ENCODE measurements at places on chromosomes 6 and 20.

- DNase-seq: no peak
These were observed 151.2 kb downstream of the PDE10A start for GRCh38 chr6:165511807-165512206.

- no peak for DNase-seq
These were observed 147.5 kb upstream of the AFDN start for GRCh38 chr6:167679122-167679736.

DNA sequence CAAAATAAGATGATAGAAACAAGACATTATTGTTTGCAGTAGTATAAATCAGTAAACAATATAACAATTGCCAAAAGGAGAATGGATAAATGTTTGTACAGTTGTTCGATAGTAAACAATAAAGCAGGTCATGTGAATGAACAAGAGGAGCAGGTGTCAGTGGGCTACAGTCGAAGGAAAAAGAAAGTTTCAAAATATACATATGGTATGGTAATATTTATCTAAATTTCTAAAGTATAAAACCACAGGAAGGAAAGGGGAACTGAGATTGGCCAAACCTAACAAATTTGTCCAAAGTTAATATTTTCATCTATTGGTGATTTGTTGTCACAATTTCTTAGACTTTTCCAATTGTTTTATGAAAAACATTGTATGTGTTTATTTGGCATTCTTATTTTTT, 110.9 kb downstream of the SH3BGRL2 start:
- no peak for DNase-seq

DNA sequence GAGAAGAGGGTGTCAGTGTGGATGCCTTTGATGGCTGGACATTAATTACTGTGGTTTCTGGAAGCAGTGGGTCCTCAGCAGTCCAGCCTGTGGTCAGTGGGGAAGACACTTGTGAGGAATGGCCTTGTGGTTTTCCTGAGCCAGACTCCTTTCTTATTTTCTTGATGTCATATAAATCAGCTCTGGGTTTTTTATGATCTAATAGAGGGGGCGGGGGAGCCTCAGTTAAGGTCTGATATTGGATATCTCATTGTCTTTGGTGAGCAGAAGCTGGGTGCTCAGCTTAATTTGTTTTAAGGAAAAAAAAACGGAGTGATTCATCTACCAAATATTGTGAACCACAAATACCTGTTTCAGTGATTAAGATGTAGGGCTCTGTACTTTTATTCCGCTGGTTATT, 62.1 kb downstream of the OTOR start:
- DNase-seq: no peak

- DNase-seq: no peak
These were observed 55.5 kb upstream of the CHRNA4 start for GRCh38 chr20:63416631-63417030.

- DNase-seq: no peak
These were observed 4.3 kb downstream of the FAM217A start for GRCh38 chr6:4074478-4075235.

DNA sequence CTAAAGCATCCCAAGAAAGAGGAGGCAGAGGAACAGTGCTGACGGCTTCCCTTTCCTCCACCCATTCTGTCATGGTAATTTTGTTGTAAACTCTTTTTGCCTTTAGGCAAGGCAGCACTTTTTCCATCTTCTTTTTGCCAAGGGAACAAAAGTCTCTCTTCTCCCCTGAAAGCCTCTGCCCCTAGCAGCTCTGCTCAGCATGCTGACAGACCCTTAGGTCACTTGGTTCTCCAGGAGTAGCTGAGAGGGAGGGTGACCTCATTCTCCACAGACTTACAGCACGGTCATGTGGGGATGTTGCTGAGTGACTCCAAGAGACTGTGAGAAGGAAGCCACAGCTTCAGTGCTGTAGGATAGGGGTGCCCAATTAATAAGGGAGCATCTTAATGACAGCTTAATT, 81.1 kb upstream of the RALGAPA2 start:
- no peak for DNase-seq

All from activated CD4-positive, CD25-positive, alpha-beta regulatory T cell (primary cell).